Midbrain (tissue), 1 donor: ENCODE measurements at places on chromosomes 7 and 10.

DNA sequence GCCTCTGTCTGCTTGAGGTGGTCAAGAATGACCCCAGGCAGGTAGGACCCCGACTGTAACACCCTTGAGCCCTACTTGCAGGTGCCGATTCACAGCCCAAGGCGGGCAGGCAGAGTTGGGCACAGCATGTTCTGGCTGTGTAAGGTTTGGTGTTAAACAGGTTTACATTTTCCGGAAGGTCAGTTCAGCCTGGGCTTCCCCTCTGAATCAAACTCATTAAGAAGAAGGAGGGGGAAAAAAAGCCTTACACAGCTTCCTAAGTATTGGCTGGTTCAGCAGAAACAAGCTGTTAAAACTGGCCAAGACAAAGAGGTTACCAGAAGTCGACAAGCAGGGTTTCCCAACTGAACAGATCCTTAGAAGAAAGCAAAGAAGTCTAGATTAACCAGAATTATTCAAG lies 132.7 kb downstream of the PRPF18 start:
- DNase-seq, result no peak

DNA sequence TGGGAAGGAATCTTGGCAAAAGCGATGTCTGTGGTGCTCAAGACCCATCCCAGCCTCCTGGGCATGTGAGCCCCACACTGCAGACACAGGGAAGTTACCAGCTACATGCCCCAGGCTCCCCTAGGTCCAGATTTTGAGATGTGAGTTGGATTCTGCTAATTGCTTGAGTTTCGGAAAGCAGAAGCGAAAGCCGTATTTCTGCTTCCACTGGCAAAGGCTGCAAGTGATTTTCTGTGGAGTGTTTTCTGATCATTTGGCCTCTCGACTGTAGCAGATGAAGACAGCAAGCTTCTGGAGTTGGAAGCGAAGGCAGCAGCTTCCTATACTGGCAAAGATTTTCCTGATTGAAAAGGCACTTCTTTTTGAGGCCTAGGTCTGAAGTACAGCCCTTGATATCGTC lies 29.6 kb downstream of the ANKRD16 start:
- peak; percentile 19 for DNase-seq

DNA sequence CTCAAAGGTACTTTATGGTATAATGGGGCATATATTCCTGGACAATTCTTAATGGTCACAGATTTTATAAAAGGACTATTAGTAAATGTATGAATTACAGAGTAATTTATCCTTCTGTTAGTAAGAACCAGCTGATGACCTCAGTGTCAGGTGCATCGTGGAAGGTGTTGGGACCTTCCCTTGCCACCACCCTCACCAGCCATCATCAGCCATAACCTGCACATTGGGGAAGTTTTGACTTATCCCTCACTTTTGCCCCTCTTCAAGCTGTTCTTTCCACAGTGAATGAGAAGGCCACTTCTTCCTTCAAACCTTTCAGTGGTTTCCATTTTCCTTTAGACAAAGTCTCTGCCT lies 52.2 kb downstream of the FIGNL1 start:
- DNase-seq, result no peak

DNA sequence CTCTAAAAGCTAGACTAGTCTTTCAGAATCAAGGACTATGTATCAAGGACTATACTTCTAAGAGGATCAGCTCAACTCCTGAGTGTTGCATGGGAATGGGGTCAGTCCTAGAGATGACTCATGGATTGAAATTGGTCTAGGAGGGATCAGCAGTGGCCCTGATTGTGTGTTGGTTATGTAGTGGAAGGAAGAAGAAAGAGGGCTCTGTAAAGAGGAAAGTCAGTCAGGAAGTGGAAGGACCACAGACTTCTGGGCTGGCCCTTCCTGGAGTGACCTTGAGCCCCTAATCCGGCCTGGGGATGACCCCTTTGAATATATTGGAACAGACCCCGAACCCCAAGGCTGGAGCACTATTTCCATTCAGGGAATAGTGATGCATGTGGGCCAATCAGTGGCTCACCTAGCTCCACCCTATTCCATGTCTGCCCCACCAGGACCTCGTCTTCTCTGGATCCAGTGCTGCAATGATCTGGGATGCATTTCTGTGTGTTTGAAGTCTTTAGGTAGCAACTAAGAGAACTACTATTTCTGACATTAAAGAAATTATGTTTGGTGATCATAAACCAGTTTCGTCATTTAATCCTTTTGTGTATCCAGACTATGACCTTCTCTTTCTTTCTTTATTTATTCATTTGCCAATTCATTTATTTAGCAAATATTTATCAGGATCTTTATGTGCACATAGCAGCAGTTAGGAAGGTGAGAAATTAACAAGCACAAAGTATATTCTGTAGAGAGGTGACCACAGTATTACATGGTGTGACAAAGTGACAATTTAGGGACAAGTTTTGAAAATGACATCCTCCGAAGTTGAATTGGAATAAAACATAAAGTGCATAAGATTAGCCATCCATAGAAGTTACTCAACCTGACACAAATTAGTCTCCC lies 48.6 kb upstream of the KIF5B start:
- DNase-seq, result no peak

GRCh38 chr10:45235798-45236220 lies 79.6 kb downstream of the OR13A1 start:
- no peak for DNase-seq

DNA sequence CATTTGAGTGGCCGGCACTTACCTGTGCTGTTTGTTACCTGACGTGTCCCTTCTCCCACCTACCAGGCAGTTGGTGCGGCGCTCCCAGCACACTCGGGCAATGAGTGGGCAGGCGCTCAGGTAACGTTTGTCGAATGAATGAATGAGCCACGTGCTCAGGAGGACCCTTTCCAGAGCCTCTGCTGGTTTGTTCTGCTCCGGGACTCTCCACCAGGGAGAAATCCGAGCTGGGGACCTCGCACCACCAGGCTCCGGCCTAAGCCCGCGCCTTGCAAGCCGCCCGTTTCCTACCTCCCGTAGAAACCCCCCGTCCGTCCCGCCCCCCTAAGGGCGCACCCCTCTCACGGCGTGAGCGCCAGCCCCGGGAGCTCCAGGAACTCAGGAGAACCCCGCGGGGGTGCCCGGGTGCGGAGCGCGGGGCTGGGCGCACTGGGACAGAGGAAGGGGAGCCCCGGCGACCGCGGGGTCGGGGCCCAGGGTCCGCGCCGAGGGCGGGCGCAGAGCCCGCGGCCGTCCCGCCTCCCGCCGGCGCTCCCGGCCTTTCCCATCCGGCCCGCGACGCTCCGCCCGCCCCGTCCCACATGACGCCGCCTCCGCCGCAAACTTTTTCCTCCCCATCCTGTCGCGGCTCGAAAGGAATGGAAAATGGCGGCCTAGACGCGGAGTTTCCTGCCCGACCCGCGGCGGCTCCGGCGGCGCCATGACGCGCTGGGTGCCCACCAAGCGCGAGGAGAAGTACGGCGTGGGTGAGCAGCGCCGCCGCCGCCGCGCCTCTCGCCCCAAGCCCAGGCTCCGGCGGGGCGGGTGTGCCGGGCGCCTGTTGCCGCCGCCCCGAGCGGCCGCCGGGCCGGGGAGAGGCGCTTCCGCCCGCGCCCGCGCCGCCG lies at the start of gene DOCK1:
DOCK1 (plus strand) TSS at position 611 of the 884 bp plus-strand sequence; CDS start at position 701, 90 bp downstream.
- DNase-seq, result peak; percentile 62

- no peak for DNase-seq
Measured at GRCh38 chr10:6871128-6871527, 291.1 kb upstream of the PRKCQ start.

DNA sequence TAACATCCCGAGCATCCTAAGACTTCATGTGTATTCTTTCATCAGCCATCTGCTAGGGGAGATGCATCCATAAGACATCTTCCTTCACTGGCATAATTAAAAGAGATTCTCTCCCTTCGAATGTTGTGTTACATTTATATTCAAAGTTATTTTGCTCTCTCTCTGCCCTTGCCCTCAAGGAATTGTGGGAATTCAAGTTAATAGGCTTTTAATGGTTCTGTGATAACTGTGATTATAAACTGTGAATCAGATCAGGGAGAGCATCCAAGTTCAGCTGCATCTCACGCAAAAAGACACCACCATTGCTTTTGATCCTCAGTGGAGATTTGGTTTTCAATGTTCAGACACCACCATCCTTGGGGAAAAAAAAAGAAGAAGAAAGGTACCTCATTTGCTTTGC lies 9.2 kb upstream of the TEX36 start:
- no peak for DNase-seq

GRCh38 chr10:88347022-88347421 lies 236.1 kb downstream of the RNLS start:
- no peak for DNase-seq

- DNase-seq, result no peak
Measured at GRCh38 chr7:127584648-127585043, 750 bp downstream of the GCC1 start.

DNA sequence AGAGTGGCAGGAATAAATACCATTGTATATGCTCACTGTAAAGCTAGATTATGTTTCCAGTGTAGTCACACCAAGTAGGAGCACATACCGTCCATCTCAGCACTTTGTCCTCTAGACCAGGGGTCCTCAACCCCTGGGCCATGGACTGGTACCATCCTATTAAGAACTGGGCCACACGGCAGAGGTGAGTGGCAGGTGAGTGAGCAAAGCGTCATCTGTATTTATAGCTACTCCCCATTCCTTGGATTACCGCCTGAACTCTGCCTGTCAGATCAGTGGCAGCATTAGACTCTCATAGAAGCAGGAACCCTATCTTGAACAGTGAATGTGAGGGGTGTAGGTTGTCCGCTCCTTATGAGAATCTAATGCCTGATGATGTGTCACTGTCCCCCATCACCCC lies 735.3 kb downstream of the MAGI2 start:
- DNase-seq, result no peak

DNA sequence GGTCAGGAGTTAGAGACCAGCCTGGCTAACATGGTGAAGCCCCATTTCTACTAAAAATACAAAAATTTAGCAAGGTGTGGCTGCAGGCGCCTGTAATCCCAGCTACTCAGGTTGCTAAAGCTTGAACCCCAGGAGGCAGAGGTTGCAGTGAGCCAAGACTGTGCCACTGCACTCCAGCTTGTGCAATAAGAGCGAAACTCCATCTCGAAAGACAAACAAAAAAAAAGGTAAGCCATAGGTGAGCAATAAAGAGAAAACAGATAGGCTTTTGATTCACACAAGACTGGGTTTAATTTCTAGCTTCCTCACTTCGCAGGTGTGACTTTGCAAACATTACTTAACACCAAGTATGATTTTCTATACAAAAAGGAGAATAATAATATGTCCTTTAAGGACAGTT lies 72.3 kb upstream of the ACBD5 start:
- no peak for DNase-seq

DNA sequence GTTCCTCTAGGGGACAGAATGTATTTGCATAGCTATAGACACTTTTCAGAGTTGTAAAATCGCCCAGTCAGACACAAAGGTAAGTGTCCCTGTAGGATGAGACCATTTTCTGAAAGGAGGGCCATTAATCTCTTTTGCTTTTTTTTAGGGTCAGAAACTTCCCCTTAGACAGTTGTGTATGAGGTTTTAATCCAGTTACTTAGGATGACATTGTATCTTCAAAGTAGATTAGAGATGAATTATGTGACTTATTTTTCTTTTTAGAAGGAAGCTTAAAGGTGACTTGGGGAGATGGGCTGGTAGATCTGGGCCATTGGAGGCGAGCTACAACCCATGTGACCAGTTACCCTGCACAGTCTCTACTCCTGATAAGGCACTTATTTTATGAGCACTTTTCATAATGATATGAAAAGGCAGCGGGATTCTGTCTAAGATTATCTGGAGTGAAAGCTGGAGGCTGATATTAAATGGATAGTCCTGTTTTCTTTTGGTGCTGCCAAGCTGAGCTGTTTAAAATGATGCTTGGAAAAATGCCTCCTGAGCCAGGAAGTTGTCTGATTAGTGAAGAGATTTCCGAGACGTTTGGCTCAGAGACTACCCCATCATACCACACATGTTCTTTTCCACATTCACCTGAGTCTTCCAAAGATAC lies 264.3 kb downstream of the AUTS2 start:
- DNase-seq, result no peak

- DNase-seq, result peak; percentile 43
Measured at GRCh38 chr7:2760098-2760889, 72.3 kb downstream of the AMZ1 start.

- no peak for DNase-seq
Measured at GRCh38 chr7:106138776-106139175, 26.7 kb upstream of the SYPL1 start.

- DNase-seq, result no peak
Measured at GRCh38 chr7:94374231-94374630, 20.5 kb upstream of the COL1A2 start.

- no peak for DNase-seq
Measured at GRCh38 chr10:28496481-28496961, 36.4 kb upstream of the WAC start.

- DNase-seq, result no peak
Measured at GRCh38 chr7:92282221-92282814, 36.5 kb downstream of the ANKIB1 start.

GRCh38 chr7:3579638-3580219 lies 278.7 kb downstream of the SDK1 start:
- DNase-seq, result no peak

DNA sequence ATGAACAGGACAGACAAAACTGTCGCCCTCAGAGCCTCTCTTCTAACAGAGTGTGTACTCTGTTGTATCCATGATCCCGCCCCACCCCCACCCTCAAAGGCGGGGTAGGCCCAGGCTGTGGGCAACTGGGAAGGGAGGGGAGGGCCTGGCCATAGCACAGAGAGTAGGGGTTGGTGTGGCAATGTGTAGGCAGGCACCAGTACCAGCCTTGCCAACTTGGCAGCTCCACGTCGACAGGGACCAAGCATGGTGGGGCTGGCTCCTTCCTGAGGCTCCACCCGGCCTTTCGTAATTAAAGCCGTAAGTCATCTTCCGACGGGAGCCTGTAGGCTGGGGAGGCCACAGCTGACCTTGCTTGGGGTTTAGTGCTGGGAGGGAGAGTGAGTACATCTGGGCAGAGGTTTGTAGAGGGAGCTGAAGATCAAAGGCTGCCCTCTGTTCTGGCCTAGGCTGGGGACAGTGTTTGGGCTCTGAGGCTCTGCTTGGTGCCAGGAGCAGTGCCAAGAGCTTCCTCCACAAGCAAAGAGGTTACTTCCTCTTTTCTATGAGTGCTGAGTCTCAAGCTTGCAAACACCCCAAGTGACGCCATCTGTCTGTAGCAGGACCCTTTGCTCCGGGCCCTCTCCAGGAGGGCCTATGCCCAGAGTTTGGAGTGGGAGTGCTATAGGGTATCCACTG lies 121.6 kb downstream of the C10orf105 start:
- peak; percentile 59 for DNase-seq
